ENCODE measurements at places on chromosomes 12 and 14. TPM values are rescaled to one million over a fixed set of nuclear protein-coding genes. Genes with fewer than 3 reads are reported as not detected.

Gene SIX6
- not detected for total RNA-seq

Gene OTX2
- total RNA-seq: not detected

Gene DPY19L2
- total RNA-seq: 1.8 TPM

Gene AGAP2
- total RNA-seq: 0.14 TPM

Gene PIP4K2C
- 8.8 TPM for total RNA-seq

Gene TMEM233
- 0.14 TPM for total RNA-seq

Gene POTEM
- total RNA-seq: not detected

All from smooth muscle cell of bladder (primary cell).